ENCODE measurements at places on chromosomes 4 and X. TPM values are rescaled to one million over a fixed set of nuclear protein-coding genes. Genes with fewer than 3 reads are reported as not detected.

TBC1D9 gene
- total RNA-seq: 21.7 TPM

PRR32 gene
- not detected for total RNA-seq

VCX gene
- total RNA-seq: not detected

DGAT2L6 gene
- total RNA-seq: not detected

GAGE12J gene
- total RNA-seq: 1.1 TPM

CCSER1 gene
- 0.05 TPM for total RNA-seq

DNA sequence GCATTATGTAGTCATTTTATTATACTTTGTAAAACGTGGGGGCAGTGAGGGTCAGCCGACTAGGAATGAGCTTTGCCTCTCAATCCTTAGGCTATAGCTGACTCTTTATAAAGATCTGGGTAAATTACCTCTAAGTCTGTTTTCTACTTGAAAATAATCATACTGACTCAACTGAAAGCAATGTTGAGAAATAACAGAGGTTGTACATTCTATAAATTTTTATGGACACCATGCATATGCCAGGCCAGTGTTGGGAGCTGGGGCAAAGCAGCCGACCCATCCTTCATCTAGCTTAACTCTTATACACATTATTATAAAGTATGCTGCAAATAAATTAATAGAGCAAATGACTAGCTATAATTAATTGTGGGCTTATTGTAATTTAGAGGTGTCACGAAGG, 2.2 kb upstream of the DCUN1D4 start:
- no peak overlapping the region for H3K4me3 ChIP-seq
- H3K27ac ChIP-seq: no peak overlapping the region
- no peak for DNase-seq
- no peaks in the 10 kb centered on the region for H3K27me3 ChIP-seq
- peaks cover 5% of the 10 kb centered on the region for H3K4me1 ChIP-seq

- H3K4me3 ChIP-seq: no peak overlapping the region
- H3K36me3 ChIP-seq: peaks cover 1% of the 10 kb centered on the region
- no peaks in the 10 kb centered on the region for H3K27me3 ChIP-seq
- no peak overlapping the region for H3K27ac ChIP-seq
- H3K4me1 ChIP-seq: no peaks in the 10 kb centered on the region
Measured at GRCh38 chr4:87121341-87122065, 98.9 kb downstream of the KLHL8 start.

DNA sequence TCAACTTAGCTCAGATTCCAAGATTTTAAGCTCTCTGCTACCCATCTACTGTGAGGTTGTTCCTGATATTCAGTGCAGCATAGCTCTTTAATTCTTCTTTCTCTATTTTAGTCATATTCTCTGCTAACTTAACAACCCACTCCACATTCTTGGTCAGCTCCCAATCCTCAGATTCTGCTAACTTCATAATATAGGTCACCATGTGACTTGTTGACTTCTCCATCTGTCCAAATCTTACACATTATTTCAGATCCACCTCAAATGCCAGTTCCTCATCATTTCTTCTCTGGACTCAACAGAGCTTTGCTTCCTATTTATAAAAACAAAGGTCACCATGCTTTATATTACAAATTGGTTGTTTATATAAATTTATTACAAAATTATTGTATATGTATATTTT, 29.3 kb upstream of the RXFP1 start:
- no peak for DNase-seq
- H3K36me3 ChIP-seq: no peaks in the 10 kb centered on the region
- H3K27ac ChIP-seq: no peak overlapping the region
- no peaks in the 10 kb centered on the region for H3K27me3 ChIP-seq

GRCh38 chrX:87299563-87300160, 217.9 kb upstream of the KLHL4 start:
- no peak for DNase-seq
- H3K36me3 ChIP-seq: no peaks in the 10 kb centered on the region
- no peak overlapping the region for H3K4me3 ChIP-seq
- H3K27me3 ChIP-seq: no peaks in the 10 kb centered on the region
- H3K27ac ChIP-seq: no peak overlapping the region
- no peaks in the 10 kb centered on the region for H3K4me1 ChIP-seq

- no peaks in the 10 kb centered on the region for H3K4me1 ChIP-seq
- H3K27me3 ChIP-seq: no peaks in the 10 kb centered on the region
- no peak overlapping the region for H3K4me3 ChIP-seq
- DNase-seq: no peak
- H3K36me3 ChIP-seq: no peaks in the 10 kb centered on the region
Measured at GRCh38 chr4:2338754-2339457, 77.0 kb upstream of the MXD4 start.

DNA sequence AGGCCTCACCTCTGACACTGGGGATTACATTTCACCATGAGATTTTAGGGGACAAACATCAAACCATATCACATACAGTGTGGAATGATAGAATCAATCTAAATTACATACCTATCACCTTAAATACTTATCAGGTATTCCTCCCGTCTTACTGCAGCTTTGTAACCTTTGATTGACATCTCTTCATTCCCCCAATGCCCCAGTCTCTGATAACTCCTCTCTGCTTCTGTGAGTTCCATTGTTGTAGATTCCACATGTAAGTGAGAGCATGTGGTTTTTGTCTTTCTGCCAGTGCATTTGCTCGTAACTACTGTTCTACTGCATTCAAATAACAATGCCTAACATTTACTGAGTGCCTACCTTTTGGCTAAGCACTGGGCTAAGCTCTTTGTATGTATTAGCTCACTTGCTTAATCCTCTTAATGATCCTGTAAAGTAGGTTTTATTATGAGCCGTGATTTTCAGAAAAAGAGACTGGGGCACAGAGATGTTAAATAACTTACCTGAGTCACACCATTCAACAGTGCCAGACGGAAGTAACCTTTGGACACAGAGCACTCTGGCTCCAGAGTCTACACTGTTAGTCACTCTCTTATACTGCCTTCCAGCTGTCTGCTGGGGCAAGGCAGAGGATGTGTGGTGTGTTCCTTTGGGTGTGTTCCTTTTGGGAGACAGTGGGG, 63.7 kb upstream of the ESX1 start:
- no peak overlapping the region for H3K4me3 ChIP-seq
- no peaks in the 10 kb centered on the region for H3K36me3 ChIP-seq
- no peak for DNase-seq
- H3K27ac ChIP-seq: no peak overlapping the region
- H3K4me1 ChIP-seq: no peaks in the 10 kb centered on the region
- H3K27me3 ChIP-seq: no peaks in the 10 kb centered on the region

GRCh38 chrX:132034648-132035047, 11.5 kb downstream of the STK26 start:
- no peak overlapping the region for H3K27ac ChIP-seq
- no peaks in the 10 kb centered on the region for H3K27me3 ChIP-seq
- DNase-seq: no peak
- H3K4me1 ChIP-seq: peaks cover 2% of the 10 kb centered on the region

GRCh38 chrX:37776283-37776986, 3.4 kb upstream of the CYBB start:
- no peak overlapping the region for H3K27ac ChIP-seq
- H3K4me3 ChIP-seq: no peak overlapping the region
- no peak for DNase-seq
- no peaks in the 10 kb centered on the region for H3K27me3 ChIP-seq

DNA sequence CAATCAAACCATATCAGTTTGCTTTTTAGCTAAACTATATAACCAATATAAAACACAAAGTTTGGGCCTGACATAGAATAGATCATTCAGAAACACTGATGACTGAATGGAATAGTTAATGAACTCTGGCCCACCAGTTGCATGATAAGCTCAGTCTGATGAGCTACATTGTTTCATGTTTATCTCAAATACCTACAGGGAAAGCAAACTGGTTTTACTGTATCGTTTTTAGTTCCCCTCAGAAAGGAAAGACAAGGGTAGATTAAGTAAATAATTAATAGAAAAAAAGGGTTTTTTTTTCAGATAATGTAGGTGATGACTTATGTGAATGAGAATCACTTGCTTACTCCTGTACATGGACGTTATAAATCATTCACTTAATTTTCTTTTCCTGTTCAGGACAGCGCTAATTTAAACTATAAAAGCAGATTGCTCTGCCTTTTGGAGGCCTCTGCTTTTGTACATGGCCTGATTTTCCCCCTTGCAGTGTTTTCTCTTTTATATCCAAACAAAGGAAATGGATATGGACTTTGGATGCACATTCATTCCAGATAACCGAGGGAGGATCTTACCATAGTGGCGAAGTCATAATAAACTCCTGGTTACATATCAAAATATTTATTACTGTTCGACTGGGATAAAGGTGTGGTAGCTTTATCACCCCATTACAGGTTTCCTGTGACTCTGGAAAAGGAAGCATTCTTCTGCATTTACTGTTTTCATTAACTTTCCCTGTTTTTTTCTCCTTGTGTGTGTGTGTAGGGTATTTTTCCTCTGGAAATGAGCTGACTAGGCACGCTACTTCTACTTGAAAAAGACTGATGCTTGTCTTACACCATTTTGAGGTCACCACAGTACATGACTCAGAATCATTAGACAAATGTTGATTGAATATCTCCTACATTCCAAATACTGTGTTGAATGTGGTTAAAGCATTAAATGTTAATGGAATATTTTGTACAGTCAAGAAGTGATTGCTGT, 373.1 kb upstream of the HS3ST1 start:
- no peak overlapping the region for H3K4me3 ChIP-seq
- H3K27me3 ChIP-seq: no peaks in the 10 kb centered on the region
- DNase-seq: no peak

GRCh38 chrX:129511689-129512088, 11.6 kb downstream of the SMARCA1 start:
- no peak for DNase-seq
- H3K27ac ChIP-seq: no peak overlapping the region
- no peak overlapping the region for H3K4me3 ChIP-seq

- no peaks in the 10 kb centered on the region for H3K36me3 ChIP-seq
- H3K27ac ChIP-seq: no peak overlapping the region
- no peak overlapping the region for H3K4me3 ChIP-seq
- DNase-seq: no peak
- H3K27me3 ChIP-seq: no peaks in the 10 kb centered on the region
- no peaks in the 10 kb centered on the region for H3K4me1 ChIP-seq
Measured at GRCh38 chr4:140335076-140335475, 38.4 kb upstream of the SCOC start.

DNA sequence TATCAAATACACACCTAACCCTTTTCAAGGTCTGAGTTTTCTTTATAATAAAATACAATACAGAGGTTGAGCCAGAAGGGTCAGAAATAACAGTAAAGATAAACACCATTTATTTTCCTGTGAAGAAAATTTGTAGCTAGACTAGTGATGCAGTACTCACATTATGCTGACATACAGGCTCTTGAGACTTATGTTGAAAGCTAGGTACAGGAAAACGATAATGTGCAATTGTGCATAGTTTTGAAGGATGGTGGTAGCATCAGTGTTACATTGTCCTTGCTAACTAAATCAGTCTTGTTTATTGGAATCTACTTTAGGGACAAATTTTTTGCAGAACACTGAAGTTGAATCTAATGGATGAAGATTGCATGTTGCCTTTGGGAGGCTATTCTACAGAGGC, 1877.2 kb downstream of the PCDH7 start:
- no peak overlapping the region for H3K27ac ChIP-seq
- H3K4me1 ChIP-seq: no peaks in the 10 kb centered on the region
- DNase-seq: no peak
- H3K36me3 ChIP-seq: no peaks in the 10 kb centered on the region

- no peak for DNase-seq
- H3K36me3 ChIP-seq: no peaks in the 10 kb centered on the region
- no peak overlapping the region for H3K27ac ChIP-seq
- H3K27me3 ChIP-seq: no peaks in the 10 kb centered on the region
- H3K4me1 ChIP-seq: no peaks in the 10 kb centered on the region
- H3K4me3 ChIP-seq: no peak overlapping the region
Measured at GRCh38 chr4:75919920-75920319, 17.7 kb upstream of the PPEF2 start.

DNA sequence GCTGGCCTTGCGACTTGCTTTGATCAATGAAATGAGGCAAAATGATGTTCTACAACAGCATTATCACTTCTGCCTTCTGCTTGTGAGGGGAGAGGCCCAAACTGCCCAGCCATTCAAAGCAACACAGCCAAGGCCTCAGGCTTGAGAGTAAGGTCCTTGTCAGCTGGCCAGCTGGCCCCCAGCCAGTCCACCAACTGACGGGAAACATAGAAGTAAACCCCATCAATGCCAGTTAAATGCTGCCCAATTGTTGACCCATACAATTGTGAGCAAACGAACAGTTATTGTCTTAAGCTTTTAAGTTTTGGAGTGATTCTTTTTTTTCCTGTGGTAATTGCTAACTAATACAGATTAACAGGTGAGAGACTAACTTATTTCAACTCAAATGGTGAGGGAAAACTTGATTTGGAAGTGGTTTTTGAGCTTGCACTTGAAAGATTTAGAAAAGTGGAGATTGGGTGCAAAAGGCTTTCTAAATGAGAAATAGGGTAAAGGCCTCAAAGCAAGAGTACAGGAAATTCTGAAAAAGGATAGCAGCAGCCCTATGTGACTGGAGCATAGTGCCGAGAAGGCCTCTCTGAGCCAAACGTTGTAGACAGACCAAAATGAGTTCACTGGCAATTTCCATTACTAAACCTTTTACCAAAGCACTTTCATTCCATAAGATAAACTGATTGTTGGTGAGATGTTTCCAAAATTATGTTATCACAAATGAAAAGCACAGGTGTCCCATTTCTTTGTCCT, 66.9 kb downstream of the ARHGEF38 start:
- no peaks in the 10 kb centered on the region for H3K27me3 ChIP-seq
- H3K36me3 ChIP-seq: no peaks in the 10 kb centered on the region
- no peak overlapping the region for H3K27ac ChIP-seq

- no peak for DNase-seq
- H3K4me1 ChIP-seq: no peaks in the 10 kb centered on the region
- H3K27ac ChIP-seq: no peak overlapping the region
- H3K4me3 ChIP-seq: no peak overlapping the region
- no peaks in the 10 kb centered on the region for H3K27me3 ChIP-seq
Measured at GRCh38 chrX:71637848-71638247, 19.5 kb upstream of the CXCR3 start.

DNA sequence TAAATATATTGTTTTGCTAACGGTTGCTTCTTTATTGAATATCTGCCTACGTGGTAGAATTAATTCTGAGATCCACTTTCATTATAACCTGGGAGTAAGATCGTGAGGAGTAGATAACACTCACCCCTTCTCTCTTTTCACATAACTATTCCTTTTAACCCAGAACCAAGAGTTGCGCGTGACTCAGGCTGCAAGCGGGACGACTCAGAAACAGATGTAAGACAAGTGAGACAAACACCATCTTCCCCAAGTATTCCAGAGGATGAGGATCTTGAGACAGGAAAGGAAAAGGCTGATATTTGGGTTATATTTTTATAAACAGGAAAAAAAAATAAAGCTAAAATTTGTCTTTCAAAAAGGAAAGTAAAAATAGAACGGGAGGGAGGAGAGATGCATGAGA, 318.8 kb upstream of the NOCT start:
- no peak for DNase-seq
- H3K27me3 ChIP-seq: no peaks in the 10 kb centered on the region
- H3K27ac ChIP-seq: no peak overlapping the region

DNA sequence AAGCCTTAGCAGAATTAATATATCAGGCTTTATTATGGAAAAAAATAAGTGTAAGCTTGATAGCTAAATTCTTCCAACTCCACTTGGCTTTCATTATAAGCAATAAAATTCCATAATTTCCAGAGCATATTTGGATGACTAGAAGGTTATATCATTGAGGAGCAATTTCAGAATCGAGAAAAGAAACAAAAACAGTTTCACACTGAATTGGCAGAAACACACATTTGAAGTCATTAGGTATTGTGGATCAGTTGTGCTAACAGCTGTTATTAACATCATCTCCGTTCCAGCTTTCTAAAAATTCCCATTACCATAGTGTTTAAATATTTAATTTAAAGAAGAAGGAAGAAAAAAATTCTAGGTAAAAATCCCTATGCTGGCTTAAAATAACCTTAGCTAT, 92.6 kb downstream of the ANTXR2 start:
- no peak overlapping the region for H3K4me3 ChIP-seq
- no peak overlapping the region for H3K27ac ChIP-seq
- H3K27me3 ChIP-seq: no peaks in the 10 kb centered on the region
- H3K36me3 ChIP-seq: peaks cover 10% of the 10 kb centered on the region
- no peak for DNase-seq

Data from Panc1 (cell line).